NCI-H226 (cell line): ENCODE measurements at places on chromosomes 12 and 14.
A peak's percentile ranks its signal among the peaks of the same experiment; 100 is the strongest.

GRCh38 chr14:58291646-58292045, 6.7 kb upstream of the ARID4A start:
- no peak for DNase-seq

DNA sequence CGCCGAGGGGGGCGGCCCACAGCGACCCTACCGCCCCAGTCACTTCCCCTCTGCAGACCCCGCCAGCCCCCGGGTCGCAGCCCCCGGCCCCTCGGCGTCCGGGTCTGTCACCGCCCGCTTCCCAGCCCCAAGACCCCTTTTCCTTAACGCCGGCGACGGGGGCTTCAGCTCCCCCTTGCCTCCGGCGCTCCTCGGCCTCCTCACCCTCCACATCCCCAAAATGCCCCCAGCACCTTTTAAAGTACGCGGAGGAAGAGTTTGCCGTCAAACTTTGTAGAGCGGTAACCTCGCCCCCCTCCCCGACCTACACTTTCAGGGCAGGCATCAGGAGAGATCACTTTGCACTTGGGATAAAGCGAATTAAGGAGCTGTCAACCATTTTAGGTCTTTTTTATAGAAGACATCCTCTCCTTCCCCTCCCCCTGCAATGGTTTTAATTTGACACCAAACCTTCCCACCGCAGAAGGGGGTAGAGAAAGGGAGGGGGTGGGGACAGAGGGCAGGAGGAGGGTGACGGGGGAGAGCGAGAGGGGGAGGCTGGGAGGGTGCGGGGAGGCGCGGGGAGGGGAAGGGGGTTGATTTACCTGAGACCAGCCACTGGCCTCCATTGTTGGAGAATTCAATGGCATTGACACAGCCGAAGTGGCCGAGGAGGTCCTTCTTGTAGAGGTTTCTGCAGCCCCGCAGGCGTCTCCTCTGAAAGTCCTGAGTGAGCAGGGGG, 578 bp downstream of the DCAF5 start:
- no peak for DNase-seq

DNA sequence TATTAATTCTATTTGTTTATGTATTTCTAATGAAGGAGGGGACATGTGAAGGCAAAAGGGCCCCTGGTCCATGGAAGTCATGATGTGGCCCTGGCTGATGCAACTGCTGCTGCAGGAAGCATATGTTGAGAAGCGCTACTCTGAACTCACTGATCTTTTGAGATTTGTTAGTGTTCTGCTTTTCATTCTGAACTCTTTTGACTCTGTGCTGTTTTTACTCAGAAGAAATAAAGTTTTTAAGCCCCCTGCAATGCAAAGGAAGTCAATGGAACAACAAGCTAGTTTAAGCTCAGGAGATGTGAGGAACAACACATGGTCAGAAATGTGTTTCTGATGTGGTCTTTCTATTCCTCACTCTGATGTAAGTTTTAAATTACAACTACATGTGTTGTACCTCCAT, 88.9 kb upstream of the BTG1 start:
- DNase-seq, result no peak

DNA sequence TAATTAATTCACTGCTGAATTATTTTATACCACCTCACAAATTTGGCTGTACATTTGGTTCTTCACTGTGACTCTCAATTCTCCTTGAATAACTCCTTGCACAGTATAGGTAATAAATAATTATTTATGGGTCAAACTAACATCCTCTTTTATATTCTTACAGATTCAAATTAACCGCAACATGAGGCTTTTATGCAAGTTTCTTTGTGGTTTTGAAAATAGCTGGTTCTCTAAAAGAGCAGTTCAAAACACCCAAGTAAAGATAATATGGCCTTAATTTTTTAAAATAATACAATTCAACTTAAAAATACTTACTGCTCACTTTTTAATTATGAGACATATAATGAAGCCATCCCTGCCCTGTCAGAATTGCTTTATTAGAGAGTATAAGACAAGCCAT, 12.9 kb upstream of the TRIM9 start:
- no peak for DNase-seq

- DNase-seq, result no peak
These were observed 77.1 kb downstream of the PRKAB1 start for GRCh38 chr12:119744900-119745606.

DNA sequence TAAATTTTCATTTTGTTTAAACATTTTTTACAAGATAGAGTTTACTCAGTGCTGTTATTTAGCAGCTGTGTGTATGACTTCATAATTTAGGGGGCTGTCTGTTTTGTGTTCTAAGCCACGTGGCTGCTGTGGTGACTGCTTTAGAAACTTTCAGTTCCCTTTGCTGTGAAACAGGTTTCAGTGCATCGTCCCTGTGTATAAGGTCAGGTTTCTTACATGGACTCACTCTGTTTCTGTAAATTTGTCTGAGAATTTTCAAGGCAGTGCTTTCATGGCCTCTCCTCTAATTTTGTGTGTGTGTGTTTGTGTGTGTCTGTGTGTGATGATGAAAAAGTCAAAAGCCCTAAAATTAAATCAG, 32.4 kb downstream of the BICD1 start:
- no peak for DNase-seq

GRCh38 chr12:77406219-77406905, 341.0 kb upstream of the E2F7 start:
- DNase-seq, result no peak

DNA sequence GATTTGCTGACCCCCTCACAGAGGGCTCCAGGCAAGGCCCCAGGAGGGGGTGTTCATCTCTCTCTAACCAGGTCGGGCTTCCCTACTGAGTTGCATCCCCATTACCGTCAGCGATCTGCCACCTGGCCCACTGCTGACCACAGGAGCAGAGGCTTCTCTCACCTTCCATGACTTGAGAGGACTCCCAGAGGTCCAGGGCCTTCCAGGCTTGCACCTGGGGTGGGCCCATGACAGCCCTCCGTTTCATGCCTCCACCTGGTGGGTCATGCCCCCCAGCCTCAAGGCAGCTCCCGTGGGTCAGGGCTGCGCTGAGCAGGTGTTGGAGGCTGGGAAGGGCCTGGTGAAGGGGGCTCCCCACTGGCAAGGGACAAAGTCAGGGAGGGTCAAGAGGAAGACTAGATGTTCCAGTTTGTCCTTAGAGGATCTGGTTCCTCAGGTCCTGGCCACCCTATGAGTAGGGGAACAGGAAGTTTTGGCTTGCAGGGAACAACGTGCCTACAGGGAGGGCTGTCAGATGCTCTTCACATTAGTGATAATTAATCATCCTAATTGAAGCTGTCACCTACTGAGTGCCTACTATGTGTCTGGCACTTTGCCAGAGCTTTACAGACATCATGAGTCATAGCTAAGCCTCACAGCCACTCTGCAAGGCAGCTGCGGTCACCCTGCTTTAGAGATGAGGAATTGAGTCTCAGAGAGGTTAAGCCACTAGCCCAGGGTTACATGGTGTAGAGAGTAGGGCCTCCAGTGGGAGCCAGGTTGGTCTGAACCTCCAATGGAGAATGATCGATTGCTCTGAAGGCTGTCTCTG, 13.8 kb downstream of the NFKBIA start:
- no peak for DNase-seq

GRCh38 chr12:45326358-45326975, 110.6 kb downstream of the ANO6 start:
- DNase-seq, result no peak

DNA sequence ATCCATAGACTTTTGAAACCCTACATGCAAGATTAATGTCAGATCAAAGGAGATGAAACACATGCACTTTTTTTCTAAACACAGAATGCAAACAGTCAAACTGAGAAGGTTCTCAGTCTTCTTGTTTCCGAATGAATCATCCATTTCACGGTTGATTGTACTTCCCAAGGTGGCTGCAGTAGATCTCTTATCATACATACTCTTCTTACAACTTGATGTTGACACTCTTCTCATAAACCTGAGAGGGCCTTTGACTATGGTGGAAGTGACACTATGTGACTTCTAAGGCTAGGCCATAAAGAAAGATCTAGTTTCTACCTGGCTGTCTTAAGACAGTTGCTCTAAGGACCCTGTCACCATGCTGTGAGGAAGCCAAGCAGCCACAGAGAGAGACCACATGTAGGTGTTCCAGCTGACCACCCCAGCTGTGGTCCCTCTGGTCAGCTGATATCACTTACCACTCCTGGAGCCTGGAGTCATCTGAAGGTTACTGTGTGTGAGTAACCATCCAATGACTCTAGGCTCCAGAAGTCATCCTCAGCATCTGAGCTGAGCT, 67.2 kb upstream of the HMGA2 start:
- no peak for DNase-seq

- DNase-seq, result no peak
These were observed 10.7 kb upstream of the GPX2 start for GRCh38 chr14:64953310-64953654.

DNA sequence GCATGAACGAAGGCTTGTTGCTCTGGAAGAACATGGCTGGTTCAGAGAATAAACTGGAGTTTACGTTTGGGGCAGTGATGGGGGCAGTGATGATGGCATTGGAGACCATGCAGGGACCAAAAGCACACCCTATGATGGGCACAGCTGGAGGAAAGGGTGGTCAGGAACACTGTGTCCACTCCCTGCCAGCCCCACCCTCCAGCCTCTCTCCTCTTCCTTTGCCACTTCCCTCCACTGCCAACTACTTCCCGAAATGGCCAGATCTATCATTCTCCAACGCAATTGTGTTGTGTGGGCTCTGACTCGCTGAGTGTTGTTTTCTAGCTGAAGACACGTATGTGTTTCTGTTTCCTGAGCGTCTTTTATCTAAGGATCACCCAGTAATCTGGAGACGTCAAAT, 39.3 kb upstream of the GSG1 start:
- DNase-seq, result no peak

DNA sequence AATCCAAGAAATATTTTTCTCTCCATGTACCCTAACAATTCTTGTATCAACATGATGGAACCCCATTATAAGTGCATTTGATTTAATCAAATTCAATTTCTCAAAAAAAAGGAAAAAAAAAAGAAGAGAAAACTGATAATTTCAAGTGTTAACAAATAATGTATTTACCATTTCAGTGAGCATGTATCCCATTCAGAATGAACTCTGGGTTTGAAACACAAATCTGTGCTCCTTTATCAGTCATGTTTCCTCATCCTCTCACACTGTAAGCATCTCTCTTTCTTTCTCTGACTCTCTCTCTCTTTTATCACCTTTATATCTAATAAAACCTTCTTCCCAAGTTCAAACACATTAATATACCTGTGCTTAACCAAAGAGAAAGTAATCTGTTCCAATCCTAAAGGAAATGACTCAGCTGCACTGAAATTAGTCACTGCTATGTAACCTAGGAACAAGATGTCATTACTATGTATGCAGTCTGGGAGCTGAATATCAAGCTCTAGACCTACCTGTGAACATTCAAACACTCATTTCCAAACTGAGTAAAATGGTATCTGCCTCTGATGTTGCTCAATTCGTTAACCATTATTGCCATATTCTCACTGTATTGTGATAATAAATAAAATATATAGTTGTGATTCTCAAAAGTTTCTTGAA, 135.0 kb upstream of the LRIG3 start:
- DNase-seq, result peak; percentile 81

DNA sequence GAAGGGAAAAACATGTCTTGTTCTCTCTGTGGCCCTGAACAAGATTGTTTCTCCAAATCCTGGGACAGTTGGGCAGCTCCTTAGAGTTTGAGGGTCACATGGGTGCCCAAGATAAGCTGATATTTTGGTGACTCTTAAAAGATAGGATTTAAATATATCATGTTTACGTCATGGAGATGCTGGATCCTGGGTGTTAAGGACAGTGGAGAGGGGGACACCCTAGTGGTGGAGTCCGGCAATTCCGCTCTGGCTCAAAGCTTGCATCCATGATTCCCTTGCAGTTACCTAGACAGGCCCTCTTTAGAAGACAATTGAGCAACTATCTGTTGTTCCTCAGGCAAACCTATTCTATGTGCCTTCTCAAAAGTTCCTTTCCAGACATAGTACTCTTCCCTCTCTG, 101.8 kb downstream of the CMKLR1 start:
- no peak for DNase-seq

- DNase-seq, result no peak
These were observed 13.3 kb upstream of the BTG1 start for GRCh38 chr12:92158796-92159439.

DNA sequence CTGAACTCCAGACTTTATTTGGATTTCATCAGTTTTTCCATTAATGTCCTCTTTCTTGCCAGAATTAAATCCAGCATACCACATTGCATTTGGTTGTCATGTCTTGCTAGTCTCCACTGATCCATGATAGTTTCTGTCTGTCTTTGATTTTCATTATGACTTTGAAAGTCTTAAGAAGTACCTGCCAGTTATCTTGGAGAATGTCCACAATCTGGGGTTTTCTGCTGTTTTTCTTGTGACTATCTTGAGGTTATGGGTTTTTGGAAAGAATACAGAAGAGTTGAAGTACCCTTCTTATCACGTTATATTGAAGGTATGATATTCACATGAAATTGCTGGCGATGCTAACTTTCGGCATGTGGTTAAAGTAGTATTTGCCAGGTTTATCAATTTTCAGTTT, 282.3 kb upstream of the PRICKLE1 start:
- DNase-seq, result no peak

DNA sequence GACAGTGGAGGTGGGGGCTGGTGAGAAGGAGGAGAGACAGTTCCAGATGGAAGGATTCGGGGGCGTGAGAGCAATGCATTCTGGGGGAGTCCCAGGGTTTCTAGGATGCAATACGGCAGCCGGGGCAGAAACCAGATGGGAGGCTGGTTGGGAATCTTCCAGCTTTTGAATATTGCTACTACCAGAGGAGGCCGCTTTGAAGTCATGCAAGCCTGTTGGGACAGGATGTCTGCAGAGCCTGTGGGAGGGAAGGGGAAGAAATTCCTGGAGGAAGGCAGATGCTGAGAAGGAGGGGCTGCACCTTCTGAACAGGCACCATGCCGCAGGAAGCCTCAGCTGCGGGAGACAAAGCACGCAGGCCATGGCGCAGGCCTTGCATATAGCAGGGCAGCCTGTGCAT, 105.4 kb downstream of the APAF1 start:
- DNase-seq, result no peak

DNA sequence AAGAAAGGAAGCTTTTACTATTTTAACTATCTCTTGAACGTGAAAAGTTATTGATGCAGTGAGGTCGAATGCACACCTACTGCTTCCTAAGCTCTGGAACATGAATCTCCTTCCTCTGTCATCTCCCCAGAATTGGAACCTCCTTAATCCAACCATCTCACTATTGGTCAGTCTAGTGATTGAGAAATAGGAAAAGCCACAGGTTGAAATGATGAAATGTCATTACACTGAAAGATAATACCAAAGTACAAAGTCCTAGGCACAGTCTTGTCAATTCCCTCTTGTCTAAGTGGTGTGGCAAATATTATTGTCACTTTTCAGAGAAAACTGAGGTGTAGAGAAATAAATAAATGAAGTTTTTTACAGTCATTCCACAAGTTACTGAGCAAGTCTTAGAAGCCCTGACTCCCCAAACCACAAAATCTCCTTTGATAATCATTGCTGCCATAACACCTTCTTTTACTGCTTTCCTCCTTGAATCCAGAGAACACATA, 19.5 kb upstream of the HIGD1C start:
- no peak for DNase-seq

- DNase-seq, result no peak
These were observed 422.4 kb upstream of the OR4E1 start for GRCh38 chr14:22095860-22096513.

DNA sequence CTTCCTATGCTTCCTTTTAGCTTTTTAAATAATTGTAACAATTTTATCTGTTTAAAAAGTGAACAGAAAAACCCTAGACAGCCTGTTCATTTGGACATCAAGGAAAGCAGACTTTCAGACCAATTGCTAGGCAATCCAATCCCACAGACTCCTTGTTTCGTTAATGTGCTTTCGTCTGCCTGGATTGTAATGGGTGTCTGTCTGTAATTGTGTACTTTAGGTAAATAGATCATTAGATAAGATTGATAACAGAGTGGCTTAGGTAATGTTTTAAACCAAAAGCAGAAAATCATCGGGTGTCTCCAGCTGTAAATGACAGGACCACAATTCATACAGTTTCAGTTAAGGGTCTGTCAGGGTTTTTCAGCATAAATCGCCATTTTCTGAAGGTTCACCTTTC, 19.6 kb downstream of the CCDC60 start:
- no peak for DNase-seq
